ENCODE measurements at places on chromosomes 11 and 22.

- DNase-seq: no peak
Observed at GRCh38 chr11:33451364-33451763, 194.2 kb downstream of the HIPK3 start.

DNA sequence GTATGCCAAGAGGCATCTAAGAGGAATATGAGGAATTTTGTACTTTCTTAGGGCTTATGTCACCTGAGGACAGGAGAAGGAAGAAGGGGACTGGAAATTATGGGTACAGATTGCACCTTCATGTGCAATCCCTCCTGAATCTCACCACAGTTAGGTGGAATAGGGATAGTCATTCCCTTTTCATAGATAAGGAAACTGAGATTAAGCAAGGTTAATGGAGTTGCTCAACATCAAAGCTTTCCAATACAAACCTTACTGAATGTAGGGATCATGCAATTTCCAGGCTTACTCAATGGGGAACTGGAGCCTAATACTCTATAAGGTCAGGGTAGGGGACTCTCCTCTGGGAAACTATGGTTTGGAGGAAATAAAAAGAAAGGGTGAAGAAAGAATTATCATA is 133.0 kb downstream of the C11orf87 start:
- no peak for DNase-seq

GRCh38 chr11:64796047-64796756 is 6.8 kb downstream of the MAP4K2 start:
- no peak for DNase-seq

GRCh38 chr11:63909591-63910506 is 7.1 kb downstream of the RCOR2 start:
- no peak for DNase-seq

GRCh38 chr22:46007848-46008261 is 30.9 kb upstream of the WNT7B start:
- DNase-seq: no peak

GRCh38 chr11:35969089-35970042 is 25.5 kb downstream of the LDLRAD3 start:
- DNase-seq: no peak

- DNase-seq: no peak
Observed at GRCh38 chr11:60589611-60590010, 74.4 kb downstream of the MS4A13 start.

- DNase-seq: no peak
Observed at GRCh38 chr11:8356721-8357504, 93.2 kb upstream of the LMO1 start.

GRCh38 chr11:131907371-131907770 is 537.0 kb downstream of the NTM start:
- DNase-seq: no peak

DNA sequence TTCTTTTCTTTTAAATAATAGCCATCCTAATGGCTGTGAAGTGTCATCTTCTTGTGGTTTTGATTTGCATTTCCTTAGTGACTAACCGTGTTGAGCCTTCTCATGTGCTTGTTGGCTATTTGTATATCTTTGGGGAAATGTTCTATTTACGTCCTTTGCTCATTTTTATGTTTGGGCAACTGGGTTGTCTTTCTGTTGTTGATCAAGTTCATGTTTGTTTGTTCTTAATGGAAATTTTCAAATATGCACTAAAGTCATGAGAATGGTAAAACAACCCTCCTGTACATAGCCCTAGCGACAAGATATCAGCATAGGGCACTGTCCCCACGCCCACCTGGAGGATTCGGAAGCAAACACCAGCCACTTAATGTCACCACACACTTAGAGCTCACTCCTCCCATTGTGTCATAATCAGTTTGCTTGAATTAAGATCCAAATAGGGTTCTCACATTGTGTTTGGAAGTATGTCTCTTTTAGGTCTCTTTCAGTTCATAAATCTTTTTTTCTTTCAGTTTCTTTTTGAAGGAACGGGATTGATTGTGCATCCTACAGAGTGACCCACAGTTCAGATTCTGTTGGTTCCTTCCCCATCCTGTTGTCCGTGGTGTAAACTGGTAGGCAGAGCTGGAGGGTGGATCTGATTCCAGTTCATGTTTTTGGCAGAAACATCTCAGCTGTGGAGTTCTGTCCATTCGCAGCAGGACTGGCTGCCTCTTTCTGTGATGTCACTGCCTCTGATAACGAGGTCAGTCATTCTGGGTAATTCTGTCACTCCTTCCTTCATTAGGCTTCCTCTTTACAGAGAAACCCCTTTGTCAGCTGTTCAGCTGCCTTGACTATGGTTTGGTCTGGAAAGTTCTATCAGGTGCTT is 26.4 kb upstream of the ADORA2A start:
- DNase-seq: no peak
